Left hindlimb (tissue), 1 donor: ENCODE measurements at places on chromosomes 3 and 15.

DNA sequence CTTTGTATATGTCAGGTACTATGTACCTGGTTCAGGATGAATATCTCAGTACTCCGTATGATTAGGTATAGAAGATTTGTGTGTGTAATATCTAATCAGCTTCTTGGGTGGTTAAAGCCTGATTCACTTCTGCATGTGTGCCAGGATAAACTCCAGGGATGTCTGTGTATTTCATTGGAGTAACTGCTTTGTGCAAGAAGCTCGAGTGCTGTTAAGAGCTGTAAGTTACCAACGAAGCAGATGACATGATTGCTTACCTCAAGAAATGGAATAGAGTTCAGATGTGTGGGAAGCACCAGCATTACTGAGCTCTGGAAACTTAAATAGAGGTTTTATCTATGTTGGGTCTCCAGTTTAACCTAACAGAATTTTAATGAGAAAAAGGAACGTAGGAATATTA, 23.7 kb downstream of the FAM98B start:
- DNase-seq: no peak

DNA sequence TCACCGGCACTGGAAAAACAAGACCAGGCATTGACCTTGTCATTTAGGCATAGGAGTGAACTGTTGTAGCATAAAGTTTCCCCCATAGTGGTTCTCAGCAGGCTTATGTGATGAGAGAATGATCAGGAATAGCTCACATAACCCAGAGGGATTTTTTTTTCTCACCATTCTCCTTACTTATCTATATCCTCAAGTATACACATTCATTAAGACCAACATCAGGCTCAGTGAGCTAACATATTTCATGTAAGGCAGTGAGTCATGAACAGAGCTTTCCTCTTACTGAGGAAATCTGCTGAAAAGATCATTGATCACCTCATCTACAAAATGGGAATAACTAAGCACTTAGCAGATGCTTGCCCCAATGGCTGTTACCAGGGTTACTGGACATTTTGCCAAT, 396.6 kb upstream of the TMCO5A start:
- no peak for DNase-seq

GRCh38 chr3:157445857-157446256, 9.2 kb downstream of the PTX3 start:
- no peak for DNase-seq

GRCh38 chr15:98077186-98077585, 116.7 kb downstream of the ARRDC4 start:
- no peak for DNase-seq
